ENCODE measurements at places on chromosomes 13 and 19.
A peak's percentile ranks its signal among the peaks of the same experiment; 100 is the strongest.

DNA sequence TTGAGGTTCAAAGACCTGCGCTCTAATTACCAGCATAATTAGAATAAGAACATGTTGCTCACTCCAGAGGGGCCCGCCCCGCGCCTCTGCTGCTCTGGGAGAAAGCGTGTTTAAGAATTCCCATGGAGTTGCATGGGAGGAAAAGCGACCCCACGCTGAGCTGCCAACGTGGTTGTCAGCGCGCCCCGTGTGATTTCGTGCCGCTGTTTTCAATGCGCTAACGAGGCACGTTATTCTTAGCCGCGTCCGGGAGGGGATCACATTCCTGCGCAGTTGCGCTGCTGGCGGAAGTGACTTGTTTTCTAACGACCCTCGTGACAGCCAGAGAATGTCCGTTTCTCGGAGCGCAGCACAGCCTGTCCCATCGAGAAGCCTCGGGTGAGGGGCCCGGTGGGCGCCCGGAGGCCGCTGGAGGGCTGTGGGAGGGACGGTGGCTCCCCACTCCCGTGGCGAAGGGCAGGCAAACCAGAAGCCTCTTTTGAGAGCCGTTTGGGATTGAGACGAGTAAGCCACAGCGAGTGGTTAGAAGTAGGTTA is 173.8 kb upstream of the SOX1 start:
- no peak for DNase-seq

DNA sequence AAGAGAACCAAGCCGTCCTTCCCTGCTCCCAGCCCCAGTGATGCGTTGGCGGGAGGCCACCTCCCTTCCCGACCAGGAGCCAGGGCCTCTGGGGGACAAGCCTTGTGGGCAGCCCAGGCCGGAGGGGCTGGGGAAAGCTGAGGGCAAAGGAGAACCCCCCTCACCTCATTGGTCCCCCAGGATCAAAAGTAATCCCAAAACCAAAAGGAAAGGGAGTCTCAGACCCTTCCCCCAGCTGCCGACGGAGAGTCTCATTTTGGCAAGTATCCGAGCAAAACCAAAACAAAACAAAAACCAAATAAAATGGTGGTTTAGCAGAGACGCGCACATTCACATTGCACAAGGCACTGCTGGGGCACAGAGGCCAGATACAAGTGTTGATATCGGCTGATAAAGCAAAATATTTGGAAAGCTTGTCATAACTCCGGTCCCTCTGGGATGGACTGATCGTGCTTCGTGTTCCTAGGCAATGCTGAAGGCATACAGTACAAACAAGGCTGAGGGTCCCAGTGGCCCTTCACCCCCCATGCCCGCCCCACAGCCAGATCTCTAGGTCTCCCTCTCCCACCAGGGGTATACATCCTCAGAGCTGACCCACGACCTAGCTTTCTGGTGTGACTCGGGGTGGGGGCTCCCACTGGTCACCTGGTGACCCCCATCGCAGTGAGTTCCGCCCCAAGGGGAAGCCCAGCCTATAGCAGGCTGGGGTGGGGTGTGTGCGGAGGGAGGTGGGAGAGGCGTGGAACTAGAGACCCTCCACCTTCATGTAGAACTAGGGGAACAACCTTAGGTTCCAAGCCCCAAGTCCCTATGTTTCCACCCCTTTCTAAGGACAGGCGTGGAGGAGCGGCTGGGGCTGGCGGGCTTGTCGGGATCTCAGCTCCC is 2.1 kb downstream of the CEBPA start:
- DNase-seq = peak; percentile 92

DNA sequence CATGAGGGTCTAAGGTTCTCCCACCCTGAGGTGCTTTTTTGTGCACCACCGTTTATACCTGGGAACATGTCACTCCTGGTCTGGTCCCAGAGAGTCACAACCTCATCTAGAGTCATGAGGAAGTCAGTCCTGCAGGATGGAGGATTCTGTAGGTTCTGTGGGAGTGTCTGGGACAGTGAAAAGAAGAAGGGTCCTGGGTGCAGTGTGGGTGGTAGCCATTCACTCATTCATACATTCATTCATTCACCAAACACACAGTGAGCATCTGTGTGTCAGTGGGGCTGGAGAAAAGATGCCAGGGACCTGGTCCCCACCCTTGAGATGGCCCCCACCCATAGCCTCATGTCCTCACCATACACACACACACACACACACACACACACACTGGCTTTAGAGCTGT is 8.7 kb upstream of the CEACAM18 start:
- no peak for DNase-seq

DNA sequence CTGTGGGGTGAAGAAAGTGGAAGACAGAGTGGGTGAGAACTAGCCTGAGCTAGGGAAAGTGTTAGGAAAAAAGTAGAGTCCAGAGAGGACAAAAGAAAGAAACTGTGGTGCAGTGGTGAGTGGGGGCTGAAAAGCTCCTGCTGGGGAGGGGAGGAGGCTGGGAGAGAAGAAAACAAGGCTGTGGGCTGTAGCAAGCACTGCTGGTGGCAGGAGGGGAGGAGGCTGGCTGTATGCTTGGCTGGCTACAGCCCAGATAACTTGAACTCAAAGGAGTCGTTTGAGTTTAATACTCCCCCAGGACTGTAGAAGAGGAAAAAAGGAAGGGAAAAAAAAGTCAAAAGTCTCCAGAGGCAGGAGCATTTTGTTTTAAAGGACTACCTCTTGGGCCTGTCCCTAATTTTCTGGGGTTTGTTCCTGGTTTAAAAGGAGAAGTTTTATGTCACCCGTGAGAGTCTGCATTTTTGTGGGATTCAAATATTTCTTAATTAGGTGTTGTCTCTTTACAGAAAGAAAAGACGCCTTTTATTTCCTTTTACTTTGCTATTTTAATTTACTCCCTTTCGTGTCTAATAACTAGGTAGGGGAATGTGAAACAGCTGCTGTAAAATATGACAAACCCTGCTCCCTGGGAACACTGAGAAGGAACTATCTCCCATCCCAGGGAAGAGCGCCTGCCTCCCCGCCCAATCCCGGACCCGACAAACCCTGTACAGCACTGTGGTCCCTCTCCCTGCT is 21.7 kb downstream of the ZIC5 start:
- DNase-seq = no peak

DNA sequence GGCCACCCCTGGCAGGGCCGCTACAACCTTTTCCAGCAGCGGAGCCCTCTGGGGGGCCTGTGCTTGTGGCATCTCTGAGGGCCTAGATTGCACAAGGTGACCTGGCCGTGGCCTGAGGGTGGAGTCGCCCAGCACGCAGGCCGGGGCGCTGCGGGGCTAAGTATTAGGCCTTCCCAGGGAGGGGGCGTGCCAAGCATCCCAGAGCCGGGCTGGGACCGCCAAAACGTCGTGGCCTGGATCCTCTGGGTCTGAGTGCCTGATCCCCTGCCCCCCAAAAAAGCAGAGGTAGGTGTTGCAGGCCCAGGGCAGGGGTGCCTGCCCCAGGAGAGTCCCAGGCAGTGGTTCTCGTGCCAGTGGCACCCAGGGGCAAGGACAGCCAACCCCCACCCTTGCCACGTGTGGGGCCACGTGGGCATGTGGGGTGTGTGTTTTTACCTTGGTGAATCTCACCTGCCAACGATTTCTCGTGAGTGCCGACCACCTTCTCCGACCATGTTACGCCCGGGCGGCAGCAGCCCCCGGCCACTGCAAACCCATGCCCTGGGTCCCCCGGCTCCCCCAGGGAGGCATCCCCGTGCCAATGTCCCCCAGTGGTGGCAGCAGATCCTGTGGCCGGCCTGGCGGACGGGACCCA is 12.6 kb upstream of the GNA15 start:
- no peak for DNase-seq

GRCh38 chr19:34314437-34315313 is 50.3 kb upstream of the GPI start:
- peak; percentile 41 for DNase-seq

GRCh38 chr13:81916461-81916860 is 1575.5 kb upstream of the SPRY2 start:
- DNase-seq = no peak

Data from osteoblast (primary cell).